Cerebellar cortex (tissue), 1 donor: ENCODE measurements at places on chromosomes 13 and 19.

DNA sequence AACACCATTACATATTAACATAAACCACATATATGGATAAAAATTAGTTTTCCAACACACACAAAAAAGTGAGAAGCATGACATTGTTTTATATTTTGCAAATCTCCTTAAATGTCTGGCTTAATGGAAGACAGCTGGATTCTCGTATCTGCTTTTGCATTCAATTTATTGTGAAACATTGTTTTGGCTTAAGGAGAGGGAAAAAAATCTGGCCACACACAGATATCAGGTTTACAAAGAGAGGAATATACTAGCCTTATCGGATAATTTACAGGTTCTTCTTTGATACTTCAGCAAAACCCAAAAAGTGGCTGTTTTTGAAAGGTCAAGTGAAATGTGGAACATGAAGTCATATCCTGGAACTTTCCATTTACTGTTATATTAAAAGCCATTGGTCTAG, 523.5 kb upstream of the ARGLU1 start:
- DNase-seq, result no peak

DNA sequence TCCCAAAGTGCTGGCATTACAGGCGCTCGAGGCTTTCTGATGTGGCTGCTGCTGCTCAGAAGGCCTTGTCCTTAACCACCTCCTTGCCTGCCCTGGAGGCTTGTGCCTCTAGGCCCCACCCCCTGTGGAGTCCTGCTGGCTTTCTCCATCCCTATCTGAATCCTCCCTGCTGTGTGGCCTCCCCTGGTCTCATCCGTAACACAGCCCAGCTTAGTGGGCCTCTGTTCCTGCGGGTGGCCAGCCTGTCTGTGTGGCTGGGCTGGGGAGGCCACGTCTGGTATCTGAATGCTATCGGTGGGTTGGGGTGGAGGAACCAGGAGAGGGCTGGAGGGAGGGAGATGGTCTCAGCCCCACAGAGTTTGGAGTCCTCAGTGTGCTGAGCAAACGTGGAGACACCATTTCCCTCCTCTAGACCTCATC, 4.7 kb downstream of the RPL28 start:
- DNase-seq, result no peak

DNA sequence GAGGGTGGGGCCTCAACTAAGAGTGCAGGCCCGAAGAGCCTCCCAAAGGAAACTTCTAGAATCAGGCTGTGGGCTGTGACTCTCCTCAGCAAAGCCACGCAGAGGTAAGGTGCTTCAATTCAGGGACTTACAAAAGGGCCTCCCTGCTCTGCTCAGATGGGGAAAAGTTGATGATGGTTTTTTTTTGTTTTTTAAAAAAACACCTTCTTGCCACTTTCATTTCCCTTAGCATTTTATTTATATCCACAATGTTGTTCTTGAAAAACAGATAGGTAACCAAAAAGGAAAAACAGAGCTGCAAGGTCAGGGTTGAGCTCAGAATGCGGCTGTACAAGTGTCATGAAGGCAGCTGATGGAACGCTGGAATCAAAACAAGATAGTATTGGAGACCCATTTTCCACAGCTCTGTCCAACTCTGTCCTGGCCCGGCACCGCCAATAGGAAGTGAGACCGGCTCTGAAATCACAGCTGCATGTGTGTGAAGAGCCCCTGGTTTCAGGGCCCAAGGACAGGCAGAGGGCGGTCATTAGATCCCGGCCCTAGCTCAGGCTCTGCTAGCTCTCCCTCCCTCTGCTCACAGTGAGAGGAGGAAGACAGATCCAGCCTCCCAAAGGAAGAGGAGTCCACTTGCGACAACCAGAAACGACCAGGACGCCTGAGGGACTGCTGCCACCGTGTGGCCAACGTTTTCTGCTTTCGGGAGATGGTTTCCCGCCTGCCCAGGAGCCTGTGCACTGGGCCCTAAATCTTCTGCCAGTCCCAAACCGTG, 58.3 kb downstream of the KLF2 start:
- peak; percentile 90 for DNase-seq

DNA sequence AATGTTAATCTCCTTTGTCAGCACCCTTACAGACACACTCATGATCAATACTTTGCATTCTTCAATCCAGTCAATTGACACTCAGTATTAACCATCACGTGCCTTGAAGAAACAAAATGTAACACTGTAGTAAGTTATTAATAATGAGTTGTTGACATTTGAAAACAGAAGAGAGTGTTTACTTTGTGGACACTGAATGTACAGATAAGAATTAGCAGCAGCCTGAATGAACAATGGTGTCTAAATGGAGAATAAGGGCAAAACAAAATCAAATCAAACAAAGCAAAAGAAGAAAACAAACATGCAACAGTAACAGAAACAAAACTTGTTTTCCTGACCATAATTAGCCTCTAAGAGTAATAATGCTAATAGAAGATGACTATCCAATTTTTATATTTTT, 1191.1 kb upstream of the MIR17HG start:
- DNase-seq, result no peak

DNA sequence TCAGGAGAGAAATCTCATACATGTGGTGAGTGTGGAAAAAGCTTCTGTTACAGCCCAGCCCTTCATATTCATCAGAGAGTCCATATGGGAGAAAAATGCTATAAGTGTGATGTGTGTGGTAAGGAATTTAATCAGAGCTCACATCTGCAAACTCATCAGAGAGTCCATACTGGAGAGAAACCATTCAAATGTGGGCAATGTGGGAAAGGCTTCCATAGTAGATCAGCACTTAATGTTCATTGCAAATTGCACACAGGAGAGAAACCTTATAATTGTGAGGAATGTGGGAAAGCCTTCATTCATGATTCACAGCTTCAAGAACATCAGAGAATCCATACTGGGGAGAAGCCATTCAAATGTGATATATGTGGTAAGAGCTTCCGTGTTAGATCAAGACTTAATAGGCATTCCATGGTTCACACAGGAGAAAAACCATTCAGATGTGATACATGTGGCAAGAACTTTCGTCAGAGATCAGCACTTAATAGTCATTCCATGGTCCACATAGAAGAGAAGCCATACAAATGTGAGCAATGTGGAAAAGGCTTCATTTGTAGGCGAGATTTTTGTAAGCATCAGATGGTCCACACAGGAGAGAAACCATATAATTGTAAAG, 15.2 kb downstream of the ZNF221 start:
- DNase-seq, result no peak

GRCh38 chr13:98216711-98217285, 39.7 kb upstream of the RNF113B start:
- DNase-seq, result no peak

GRCh38 chr19:48239120-48239519, 16.6 kb downstream of the CARD8 start:
- no peak for DNase-seq

DNA sequence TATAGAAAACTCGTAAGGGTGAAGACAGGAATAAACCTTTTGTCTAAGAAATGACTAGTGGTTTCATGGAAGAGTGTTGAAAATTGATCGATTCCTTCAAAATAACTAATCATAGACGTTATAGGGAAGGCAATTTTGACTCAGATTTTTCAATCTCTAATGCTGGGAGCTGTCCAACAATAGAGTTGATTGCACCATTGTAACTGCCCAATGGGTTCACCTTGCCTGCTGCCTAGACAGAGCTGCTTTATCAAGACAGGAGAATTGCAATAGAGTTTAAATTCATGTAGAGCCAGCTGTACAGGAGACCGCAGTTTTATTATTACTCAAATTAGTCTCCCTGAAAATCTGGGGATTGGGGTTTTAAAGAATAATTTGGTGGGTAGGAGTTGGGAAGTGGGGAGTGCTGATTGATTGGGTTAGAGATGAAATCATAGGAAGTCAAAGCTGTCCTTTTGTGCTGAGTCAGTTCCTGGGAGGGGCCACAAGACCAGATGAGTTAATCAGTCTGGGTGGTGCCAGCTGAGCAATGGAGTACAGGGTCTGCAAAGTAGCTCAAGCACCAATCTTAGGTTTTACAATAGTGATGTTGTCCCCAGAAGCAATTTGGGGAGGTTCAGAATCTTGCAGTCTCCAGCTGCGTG, 16.8 kb upstream of the ADGRE2 start:
- DNase-seq, result no peak

GRCh38 chr13:45892513-45892912, 41.0 kb upstream of the SIAH3 start:
- no peak for DNase-seq

GRCh38 chr13:86193281-86193680, 394.1 kb upstream of the SLITRK6 start:
- DNase-seq, result no peak

DNA sequence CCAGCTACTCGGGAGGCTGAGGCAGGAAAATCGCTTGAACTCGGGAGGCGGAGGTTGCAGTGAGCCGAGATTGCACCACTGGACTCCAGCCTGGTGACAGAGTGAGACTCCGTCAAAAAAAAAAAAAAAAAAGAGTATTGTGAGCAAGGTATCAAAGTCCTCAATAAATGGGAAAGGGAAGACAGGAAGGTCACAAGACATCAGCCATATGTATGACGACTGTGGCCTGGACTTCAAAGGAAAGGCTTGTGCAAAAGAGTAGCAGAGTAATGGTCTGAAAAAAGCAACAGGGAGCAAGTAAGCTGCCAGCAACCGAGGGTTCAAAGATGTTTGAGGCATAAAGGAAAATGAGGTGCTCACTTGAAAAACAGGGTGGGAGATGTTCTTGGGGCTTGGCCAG, 116.0 kb upstream of the WASF3 start:
- no peak for DNase-seq

DNA sequence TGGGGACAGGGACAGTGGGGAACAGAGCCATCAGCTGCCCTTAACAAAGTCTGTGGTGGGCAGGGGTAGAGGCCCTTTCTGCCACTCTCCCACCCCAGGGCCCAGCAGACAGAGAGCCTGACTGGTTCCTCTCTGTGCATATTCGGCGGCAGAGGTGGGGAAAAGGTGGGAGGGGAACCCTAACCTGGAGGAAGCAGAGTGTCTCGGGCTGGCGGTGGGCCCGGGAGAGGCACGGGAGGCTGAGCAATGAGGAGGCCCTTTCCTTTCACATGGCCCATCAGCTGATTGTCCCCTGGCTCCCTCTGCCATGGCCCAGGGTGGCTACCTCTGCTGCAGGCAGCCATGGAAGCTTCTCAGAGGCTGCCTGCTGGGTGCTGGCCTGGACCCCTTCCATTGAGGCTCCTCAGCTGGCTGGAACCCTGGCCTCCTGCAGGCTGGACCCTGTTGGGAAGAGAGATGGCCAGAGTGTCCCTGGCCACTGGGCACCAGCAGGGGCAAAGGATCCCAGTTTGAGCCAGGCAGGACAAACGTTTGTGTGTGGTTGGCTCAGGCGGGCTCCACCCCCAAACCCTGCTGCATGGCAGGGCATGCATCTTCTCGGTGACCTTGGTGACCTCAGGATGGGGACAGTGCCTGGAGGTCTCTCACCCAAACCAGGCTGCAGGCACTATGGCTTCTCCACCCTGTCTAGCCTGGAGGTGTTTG, 202.8 kb upstream of the ZNF536 start:
- DNase-seq, result no peak

- no peak for DNase-seq
These were observed 36.4 kb downstream of the TEX26 start for GRCh38 chr13:30968846-30969245.

DNA sequence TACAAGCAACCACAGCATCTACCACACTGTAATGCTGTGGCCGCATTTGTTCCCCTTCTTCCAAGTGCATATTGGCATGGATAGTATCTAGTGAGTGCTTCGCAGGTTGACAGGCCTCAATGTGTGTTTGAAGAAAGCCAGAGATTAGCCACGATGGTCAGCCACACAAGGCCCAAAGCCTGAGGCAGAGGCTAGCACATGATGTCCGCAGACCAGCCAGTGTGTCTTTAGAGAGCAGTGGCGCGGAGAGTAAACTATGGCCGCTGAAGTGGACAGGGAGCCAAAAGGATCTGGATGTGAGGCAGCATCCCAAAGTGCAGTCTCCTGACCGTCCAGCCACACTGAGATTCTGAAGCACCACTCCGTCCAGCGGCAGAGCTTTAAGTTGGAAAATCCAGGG, 36.0 kb downstream of the BRD4 start:
- DNase-seq, result no peak

DNA sequence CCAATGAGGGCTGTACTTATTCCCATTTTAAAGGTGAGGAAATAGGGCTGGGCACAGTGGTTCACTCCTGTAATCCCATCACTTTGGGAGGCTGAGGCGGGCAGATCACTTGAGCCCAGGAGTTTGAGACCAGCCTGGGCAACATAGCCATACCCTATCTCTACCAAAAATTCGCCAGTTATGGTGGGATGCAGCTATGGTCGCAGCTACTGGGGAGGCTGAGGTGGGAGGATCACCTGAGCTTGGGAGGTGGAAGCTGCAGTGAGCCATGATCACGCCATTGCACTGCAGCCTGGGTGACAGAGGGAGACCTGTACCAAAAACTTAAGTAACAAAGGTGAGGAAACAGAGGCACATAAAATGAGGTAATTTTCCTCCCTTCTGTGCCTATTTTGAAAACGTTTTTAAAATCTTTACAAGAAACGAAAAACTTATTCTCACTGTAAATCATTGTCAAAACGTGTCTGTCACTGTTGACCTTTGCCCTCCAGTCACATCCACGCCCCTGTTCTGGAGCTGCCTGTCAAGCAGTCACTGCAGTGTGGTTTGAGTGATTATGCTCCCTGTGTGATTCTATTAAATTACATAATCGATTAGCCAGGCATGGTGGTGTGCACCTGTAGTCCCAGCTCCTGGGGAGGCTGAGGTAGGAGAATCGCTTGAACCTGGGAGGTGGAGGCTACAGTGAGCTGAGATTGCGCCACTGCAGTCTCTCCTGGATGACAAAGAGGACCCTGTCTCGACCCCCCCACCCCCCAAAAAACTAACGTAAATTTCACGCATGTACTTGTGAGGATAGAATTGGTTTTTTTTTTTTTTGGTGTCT, 12.5 kb downstream of the NOP53 start:
- no peak for DNase-seq

- DNase-seq, result no peak
These were observed 84.4 kb downstream of the FAM216B start for GRCh38 chr13:42865768-42866102.

GRCh38 chr13:35566340-35566739, 89.9 kb upstream of the MAB21L1 start:
- DNase-seq, result no peak
